ENCODE measurements at places on chromosomes 12 and 14. TPM values are rescaled to one million over a fixed set of nuclear protein-coding genes. Genes with fewer than 3 reads are reported as not detected.

DNA sequence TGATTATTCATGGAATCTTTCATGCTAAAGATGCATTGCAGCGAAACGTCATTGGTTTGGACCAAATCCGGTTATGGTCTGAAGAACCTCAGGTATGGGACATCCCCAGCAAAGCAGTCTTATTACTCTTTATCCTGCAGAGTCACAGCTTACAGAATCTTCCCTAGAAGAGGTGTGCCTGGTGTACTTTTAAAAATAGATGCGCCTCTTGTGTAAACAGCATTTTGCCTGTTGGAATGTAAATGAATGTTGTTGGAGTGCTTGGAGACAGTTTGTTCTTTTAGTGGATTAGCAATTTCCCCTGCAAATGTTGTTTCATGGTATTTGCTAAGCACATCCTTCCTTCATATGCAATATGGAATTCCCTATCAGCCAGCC is 242.5 kb downstream of the ZFP36L1 start:
- DNase-seq = no peak

DNA sequence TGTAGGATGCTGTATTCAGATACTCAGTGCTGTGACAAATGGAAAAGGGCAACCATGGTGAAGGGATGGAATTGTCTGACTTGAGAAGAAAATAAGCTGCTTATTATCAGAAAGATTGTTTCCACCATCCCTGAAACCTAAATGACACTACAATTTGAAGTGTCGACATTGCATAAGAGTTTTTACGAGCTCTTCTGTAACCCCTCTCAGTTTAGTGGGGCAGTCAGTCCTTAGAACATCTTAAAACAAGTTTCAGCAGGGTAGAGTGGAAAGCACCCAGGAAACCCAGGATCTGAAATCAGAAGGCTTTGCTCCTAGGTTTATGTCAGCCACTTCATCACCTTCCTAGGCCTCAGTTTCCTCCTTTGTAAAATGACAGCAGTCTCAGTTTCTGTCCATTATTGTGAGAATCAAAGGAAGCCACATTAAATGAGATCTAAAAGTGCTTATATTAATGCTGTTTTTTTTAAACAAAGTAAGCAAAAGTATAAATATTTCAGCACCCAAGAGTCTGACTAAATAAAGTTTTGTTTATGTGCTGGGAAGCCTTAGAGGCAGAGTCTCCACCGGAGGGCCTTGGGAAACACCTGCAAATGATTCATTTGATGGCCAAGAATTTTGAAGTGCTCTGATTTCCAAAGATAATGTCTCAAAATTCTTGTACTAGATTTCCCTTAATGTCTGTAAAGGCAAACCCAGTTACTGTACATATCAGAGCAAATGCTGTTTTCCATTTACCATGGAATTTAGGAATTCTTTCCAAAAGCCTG is 1.8 kb downstream of the IFT43 start:
- DNase-seq = no peak

GRCh38 chr12:47102406-47102805 is 22.6 kb upstream of the AMIGO2 start:
- no peak for DNase-seq

LBHD2 gene
- not detected for total RNA-seq

KRT77 gene
- not detected for total RNA-seq

LIN7A gene
- 21.7 TPM for total RNA-seq

GRCh38 chr12:80935111-80935510 is 2.6 kb downstream of the LIN7A start:
- DNase-seq = no peak

DRAM1 gene
- 68.5 TPM for total RNA-seq

CBLN3 gene
- total RNA-seq = 4.9 TPM

- no peak for DNase-seq
These were observed 56.3 kb downstream of the SLC16A7 start for GRCh38 chr12:59652130-59652529.

DNA sequence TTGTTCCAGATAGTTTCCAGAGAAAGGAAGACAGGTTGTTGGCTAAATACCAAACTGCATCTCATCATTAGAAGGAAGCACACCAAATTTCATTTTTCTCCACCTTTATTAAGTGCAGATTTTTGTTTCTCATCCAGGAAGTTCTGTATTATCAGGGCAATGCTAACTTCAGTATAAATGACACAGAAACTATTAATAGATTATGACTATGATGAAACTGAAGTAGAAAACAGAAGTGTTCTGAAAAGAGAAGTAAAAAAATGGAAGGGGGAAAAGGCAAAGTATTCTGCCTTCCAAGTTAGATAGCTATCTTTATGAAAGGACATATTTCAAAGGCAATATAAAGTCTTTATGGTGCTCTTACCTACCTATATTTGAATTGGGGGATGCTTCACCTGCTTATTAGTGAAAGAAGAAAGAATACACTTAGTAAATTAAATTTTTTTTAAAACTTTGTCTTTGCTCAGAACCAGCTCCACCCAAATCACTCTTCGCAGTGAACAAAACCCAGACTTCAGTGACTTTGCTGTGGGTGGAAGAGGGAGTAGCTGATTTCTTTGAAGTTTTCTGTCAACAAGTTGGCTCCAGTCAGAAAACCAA is 223.9 kb downstream of the PTPRO start:
- no peak for DNase-seq

DNA sequence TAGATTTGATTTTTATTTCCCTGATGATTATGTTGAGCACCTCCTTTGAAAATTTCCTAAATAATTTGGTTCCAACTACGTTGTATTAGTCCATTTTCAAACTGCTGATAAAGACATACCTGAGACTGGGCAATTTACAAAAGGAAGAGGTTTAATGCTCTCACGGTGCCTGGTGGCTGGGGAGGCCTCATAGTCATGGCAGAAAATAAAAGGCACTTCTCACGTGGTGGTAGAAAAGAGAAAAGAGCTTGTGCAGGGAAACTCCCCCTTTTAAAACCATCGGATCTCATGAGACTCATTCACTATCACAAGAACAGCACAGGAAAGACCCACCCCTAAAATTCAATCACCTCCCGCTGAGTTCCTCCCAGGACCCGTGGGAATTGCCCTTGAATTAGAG is 372.3 kb downstream of the RPL10L start:
- DNase-seq = no peak

GRCh38 chr14:21081521-21082142 is 11.5 kb downstream of the ARHGEF40 start:
- DNase-seq = no peak

DNA sequence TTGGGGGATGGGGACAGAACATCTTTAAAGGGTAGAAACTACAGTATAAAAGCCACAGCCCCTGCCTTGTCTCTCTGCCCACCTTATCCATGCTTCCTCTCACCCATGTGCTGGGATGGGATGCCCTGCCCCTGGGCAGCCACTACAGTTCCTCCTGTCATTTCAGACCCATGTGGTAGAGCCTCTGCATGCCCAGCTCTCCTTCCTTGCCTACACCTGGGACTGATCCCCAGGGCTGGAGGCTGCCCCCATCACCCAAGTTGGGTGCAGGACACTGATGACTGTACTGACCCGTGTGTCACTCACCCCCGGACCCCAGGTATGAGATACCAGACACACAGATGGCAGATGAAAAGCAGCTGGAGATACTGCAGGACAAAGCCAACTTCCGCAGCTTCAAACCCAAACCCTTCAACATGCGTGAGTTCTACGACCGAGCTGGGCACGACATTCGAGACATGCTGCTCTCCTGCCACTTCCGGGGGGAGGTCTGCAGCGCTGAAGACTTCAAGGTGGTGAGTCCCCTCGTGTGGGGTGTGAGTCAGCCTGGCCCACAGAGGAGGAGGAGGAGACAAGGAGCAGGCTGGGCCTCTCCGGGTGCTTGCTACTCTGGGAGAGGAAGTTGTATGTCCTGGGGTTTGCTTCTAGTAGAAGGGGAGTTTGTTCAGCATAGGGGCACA is 2.2 kb downstream of the ASIC1 start:
- no peak for DNase-seq

DNA sequence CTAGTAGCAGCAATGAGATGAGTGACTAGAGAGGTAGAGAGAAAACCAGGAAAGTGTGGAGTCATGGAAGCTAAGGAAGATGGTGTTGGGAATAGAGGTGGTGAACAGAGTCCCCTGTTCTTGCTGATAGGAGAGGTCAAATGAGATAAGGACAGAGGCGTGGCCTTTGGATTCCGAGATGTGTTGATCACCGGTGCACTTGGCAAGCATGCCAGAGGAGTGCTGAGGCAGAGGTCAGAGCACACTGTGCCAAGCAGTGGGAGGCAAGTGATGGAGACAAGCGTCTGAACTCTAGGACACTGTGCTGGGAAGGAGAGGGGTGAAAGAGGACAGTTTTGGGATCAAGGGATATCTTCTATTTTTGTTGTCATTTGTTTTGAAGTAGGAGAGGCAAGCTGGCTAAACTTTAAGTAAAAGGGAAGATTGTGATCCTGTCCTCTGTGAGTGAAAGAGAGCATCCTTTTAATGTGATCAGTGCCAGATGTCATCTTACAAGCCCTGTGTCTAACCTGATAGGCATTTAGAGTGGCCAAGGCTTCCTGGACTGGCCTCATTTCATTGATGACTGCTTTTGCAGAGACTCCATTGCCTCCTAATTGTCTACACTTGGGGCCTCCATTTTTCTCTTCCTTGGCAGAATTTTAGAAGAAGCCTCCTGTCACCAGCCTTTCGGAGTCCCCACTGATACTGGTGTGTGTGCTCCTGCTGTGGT is 336.4 kb downstream of the CACNA1C start:
- DNase-seq = no peak

DNA sequence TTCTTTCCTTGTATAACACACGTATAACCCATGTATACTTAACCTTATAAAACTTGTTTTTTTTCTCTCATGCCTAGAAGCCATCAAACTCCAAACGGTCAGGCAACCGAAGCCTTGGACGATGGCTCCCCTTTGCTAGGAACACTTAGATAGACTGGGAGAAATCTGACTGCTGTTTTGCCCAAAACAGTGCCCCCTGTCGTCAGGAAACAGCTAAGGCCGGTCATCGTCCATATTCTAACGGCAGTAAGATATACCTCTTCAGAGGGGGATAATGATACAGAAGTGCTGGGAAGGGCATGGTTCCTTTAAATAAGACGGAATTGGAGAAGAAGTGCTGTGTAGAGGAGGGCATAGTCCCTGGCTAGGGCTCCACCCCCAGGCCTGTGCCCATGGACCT is 130.5 kb downstream of the SLC41A2 start:
- DNase-seq = no peak

KLRC2 gene
- not detected for total RNA-seq

- peak; percentile 46 for DNase-seq
These were observed 41.1 kb downstream of the GRIP1 start for GRCh38 chr12:66637699-66638301.

GRCh38 chr12:78431931-78432330 is 432.6 kb upstream of the SYT1 start:
- no peak for DNase-seq

- peak; percentile 35 for DNase-seq
These were observed 13.0 kb upstream of the OR6J1 start for GRCh38 chr14:22656945-22657731.

DNA sequence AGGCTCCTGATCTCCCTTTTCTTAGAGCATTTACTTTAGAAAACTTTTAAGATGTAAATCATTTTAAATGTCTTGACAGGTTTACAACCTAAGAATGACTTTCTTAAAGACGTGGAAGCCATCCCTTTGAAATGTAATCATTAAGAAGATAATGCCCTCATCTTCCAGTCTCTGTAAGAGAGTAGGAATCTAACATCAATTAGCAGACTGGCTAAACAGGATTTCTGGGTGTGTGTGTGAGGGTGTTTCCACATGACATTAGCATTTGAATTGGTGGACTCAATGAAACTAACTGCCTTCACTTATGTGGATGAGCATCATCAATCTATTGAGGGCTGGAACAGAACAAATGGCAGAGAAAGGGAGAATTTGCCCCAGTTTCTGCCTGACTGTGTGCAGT is 329.5 kb downstream of the RPL10L start:
- DNase-seq = no peak

- peak; percentile 65 for DNase-seq
These were observed 75.7 kb downstream of the GTF2A1 start for GRCh38 chr14:81144824-81145603.

- no peak for DNase-seq
These were observed 262.4 kb upstream of the HMGA2 start for GRCh38 chr12:65561798-65562382.

SYNDIG1L gene
- 1.1 TPM for total RNA-seq

DNA sequence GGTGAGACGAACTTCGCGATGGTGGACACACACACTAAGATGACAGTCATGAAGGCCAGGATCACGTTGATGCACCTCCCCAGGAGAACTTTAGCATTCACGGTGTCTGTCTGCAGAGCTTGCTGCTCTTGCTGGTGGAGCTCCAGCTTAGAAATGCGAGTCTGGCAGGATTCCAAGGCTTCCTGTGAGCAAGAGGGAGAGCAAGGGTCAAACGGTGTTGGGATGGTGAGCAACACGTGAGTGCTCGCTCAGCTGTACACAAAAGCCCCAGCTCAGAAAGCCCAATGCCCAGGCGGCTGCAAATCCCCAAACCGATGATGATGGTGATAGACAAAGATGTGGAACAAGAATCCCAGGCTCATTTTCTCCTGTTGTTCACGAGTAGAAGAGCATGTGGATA is 78.8 kb downstream of the TMCC3 start:
- peak; percentile 60 for DNase-seq

DNA sequence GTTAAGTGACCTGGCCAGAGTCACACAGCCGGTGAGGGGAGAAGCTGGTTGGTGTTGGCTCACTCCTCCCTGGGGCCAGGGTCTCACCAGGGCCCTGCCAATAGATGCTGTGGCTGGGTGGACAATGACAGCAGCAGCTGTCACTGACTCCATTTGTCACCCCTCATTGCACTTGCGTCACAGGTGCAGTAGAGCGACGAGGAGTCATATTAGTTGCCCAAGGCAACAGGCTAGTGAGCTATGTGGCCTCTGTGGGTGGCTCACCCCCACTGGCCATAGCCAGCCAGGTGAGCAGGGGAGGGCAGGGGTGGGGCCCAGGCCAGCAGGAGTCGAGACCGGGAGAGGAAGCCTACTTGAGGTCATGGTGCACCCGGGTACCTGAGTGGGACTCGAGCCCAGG is 9.7 kb downstream of the SLC25A47 start:
- no peak for DNase-seq

GRCh38 chr14:53608369-53608768 is 348.3 kb downstream of the BMP4 start:
- DNase-seq = no peak

DNA sequence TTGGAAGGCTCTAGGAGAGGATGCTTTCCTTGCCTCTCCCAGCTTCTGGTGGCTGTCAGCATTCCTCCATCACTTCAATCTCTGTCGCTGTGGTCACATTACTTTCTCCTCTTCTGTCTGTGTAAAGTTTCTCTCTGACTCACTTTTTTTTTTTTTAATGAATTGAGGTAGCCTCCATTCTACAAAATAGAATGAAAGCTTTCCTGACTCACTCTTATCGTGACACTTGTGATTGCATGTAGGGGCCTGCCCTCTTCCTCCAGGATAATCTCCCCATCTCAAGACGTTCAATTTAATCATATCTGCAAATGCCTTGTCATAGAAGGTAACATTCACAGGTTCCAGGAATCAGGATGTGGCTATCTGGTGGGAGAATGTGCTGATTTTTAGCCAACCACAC is 153.5 kb upstream of the HMGA2 start:
- DNase-seq = no peak

DNA sequence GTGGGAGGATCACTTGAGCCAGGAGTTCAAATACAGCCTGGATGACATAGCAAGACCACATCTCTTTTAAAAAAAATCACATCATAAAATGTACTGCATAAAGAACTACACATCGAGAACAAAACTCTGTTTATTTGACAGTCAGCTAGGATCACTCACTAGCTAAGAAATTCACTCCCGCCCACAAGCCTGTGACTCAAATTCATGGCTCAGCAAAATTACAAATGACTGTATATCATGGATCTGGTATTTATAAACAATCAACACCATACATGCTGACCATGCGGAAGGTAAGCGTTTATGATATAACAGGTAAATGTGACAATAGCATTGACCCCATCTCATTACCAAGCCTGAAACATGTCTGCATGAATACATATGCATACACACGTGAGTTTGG is 206.5 kb downstream of the EFCAB11 start:
- DNase-seq = no peak

MANSC4 gene
- total RNA-seq = not detected
